ENCODE measurements at places on chromosomes 16 and 17. TPM values are rescaled to one million over a fixed set of nuclear protein-coding genes. Genes with fewer than 3 reads are reported as not detected.

TPPP3 gene
- 0.74 TPM for total RNA-seq

SGCA gene
- total RNA-seq, result 0.39 TPM

GRCh38 chr16:77424871-77425604, 9.8 kb downstream of the ADAMTS18 start:
- DNase-seq, result no peak

DNA sequence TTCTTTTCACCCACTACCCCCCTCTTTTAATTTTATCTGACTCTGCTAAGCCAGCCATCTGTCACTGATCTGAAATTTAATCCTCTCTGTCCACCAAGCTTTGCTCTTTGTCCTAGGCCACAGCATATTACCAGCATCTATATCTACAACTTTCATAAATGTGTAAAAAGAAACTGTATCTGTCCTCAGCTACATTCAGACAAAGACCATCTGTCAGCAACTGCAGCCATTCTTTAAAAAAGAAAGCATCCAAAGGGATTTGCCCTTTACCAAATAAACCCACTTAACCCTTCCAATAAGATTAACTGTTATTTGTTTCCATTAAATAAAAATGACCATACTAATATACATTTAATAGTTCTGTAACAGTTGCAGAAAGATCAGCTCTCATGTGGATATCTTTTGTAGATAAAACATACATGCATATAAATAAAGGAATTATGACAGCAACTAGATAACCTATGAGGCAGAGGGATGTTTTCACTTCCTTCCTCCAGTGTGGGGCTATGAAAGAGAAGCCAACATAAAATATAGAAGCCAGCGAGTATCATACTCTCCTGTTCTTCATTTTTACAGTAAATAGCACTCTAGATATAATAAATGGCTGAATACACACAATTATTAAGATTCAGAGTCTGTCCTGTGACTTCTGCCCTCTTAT, 602.5 kb upstream of the SALL1 start:
- no peak for DNase-seq

TP53TG3 gene
- total RNA-seq, result not detected

DNA sequence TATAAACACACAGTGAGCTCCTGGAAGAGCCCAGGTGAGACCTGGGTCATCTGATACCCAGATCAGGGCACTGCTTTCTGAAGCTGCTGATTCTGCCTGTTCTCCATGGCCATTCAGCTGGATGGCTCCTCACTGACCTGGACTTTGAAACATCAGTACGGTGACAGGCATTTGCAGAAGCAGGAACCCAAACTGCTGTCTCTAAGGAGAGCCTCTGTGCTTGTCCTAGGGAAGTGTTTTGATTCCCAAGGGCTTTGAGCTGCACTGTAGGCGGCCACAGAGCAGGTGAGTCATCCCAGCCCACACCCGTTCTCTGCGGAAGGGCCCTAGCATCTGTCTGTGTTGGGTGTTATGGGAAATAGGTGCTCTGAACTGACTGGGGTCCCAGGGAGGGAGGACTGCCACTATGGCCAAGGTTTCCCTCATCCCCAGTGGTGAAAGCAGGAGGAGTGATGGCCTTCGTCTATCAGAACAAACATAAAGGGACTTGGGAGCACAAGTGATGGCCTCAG, 60.7 kb upstream of the ADCY9 start:
- DNase-seq, result no peak

GRCh38 chr16:82882982-82883835, 256.4 kb downstream of the CDH13 start:
- DNase-seq, result no peak

TAT gene
- total RNA-seq, result 0.66 TPM

DNA sequence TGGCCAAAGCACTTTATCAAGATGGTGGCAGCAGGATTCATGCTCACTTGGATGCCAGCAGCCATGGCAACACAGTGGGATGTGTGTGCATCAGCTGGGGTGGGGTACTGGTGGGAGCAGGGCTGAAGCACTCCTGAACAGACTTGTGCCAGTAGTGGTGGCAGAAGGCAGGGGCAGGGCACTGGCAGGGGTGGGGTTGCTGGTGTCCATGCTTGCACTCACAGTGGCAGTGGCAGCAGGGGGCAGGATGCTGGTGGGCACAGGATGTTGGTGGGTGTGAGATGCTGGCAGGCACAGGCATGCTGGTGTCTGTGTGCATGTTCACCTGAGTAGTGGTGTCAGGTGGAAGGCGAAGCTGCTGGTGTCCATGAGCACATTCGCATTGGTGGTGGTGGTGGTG, 161.0 kb upstream of the PMFBP1 start:
- DNase-seq, result no peak

GRB7 gene
- total RNA-seq, result 42.4 TPM

DNA sequence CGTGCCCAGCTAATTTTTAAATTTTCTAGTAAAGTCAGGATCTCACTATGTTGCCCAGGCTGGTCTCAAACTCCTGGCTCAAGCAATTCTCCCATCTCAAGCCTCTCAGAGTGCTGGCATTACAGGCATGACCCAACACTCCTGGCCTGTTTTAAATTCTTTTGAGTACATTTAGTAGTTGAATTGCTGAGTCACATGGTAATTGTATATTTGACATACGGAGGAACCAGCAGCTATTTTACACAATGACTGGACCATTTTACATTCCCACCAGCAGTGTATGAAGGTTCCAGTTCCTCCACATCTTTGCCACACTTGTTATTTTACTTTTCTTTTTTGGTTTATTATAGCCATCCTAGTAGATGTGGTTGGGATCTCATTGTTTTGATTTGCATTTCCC, 43.6 kb downstream of the RHOT1 start:
- no peak for DNase-seq

SPIRE2 gene
- 21.1 TPM for total RNA-seq

DNA sequence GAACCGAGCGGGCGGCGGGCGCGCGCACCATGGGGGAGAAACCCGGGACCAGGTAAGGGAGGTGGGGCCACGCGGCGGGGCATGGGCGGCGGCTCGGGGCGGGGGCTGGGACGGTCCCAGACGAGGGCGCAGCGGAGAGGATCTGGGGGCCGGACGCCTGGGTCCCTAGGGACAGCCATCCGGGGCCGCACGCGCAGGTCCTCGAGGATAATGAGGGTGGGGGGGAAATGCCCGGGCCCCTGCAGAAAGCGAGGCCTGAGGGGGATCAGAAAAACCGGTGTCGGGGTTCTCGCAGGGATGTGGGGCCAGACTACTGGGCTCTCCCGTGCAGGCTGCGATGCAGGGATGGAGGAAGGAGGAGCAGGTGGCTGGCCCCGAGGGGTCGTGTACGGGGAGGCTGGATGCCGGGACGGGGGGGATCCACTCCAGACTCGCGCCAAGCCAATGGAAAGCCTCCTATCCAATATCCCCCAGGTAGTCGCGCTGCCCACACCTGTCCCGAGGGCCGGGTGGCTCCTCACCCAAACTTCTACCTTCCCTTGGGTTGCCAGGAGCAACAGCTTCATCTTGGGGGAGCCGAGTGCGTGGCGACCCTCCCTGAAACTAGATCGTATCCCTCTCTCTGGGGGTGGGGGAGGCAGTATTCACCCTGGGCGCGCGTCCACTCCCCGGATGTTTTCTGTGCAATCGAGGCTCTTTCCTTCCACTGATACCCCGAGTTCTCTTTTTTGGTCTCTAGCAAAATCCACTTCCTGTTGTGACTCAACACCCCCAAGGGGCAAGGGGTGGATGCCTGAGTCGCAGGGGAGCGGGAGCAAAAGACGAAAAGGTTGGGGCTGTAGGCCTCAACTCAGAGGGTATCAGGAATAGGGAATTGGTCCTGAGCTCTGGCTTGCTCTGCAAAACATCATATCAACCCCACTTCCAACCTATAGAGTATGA, 532 bp downstream of the ARRB2 start:
- peak; percentile 22 for DNase-seq

GRCh38 chr17:550041-550398, 164.6 kb downstream of the VPS53 start:
- no peak for DNase-seq

- DNase-seq, result no peak
Observed at GRCh38 chr17:8946476-8946875, 19.0 kb downstream of the PIK3R5 start.

TNFRSF13B gene
- 0.18 TPM for total RNA-seq

- DNase-seq, result no peak
Observed at GRCh38 chr16:9595393-9595792, 503.9 kb downstream of the HAPSTR1 start.

- DNase-seq, result no peak
Observed at GRCh38 chr16:49457196-49457595, 83.6 kb downstream of the C16orf78 start.

CIBAR2 gene
- not detected for total RNA-seq

EIF3CL gene
- total RNA-seq, result 144 TPM

DNA sequence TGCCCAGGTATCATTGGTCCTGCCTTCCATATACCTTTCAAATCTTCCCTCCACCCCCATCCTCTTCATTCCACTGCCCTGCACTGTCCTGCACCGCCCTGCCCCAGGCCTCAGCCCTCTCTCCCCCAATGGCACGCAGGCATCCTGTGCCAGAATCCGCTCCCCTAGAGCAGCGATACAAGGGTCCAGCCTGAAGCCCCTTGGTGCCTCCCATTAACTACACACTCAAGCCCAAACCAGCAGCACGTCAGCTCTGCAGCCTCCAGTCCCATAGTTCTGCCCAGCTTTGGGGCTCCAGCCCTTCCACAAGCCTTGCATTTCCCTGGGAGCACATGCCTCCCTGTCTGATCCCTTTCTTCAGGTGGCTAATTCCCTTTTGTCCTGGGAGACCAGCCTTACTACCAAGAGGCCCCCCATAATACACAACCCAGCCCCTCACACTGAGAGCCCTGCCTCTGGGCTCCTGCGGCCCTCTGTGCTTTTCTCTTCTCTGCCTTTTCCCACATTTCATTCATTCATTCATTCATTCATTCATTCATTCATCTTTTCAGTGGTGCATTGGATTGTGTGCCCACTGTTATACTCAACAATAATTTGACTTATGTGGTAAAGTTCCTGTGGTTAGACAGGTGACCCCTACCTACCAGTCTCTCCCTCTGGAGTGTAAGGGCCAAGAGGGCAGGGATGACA, 26.8 kb upstream of the DLX3 start:
- DNase-seq, result no peak

- DNase-seq, result no peak
Observed at GRCh38 chr16:70713342-70713741, 27.5 kb upstream of the MTSS2 start.

PTX4 gene
- 0.18 TPM for total RNA-seq

CX3CL1 gene
- total RNA-seq, result 0.66 TPM

DNA sequence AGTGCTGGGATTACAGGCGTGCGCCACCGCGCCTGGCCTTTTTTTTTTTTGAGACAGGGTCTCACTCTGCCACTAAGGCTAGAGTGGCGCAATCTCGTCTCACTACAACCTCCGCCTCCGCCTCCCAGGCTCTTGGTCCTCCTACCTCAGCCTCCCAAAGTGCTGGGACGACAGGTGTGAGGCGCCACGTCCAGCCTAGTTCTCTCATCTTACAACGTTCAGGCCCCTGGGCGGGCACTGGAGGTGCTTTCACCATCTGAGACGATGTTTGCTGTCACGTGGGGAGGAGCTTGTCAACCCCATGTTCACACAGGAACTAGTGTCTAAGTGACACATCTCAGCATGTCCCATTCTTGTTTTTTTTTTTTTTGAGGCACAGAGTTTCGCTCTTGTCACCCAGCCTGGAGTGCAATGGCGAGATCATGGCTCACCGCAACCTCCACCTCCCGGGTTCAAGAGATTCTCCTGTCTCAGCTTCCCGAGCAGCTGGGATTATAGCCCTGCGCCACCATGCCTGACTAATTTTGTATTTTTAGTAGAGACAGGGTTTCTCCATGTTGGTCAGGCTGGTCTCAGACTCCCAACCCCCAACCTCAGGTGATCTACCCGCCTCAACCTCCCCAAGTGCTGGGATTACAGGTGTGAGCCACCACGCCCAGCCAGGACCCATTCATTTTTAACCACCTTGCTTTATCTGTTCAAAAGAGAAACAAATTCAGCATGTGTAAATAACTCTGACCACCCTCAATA, 5.2 kb upstream of the FANCA start:
- no peak for DNase-seq

DNA sequence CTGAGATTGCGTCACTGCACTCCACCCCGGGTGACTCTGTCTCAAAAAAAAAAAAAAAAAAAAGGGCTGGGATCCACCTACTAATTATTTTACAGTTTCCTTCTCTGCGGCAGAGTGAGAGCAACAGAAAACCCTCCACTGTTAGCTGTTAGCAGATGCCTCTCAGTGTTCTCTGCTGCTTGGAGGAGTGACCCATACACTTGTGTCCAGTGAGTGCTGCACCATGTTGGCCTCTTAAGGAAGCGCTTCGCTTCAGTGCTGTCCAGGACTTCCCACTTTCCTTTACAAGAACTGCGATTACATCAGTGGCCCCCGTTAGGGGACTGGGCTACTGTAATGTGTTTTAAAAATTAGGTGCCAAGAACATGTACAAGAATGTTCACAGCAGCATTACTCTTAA, 18.4 kb upstream of the CLEC18B start:
- DNase-seq, result no peak

- no peak for DNase-seq
Observed at GRCh38 chr16:26169473-26169872, 477.7 kb downstream of the HS3ST4 start.

KRTAP9-4 gene
- not detected for total RNA-seq

Data from WTC11 (cell line).